Left cardiac atrium (tissue), 4 donors: ENCODE measurements at places on chromosomes 3 and 15. TPM values are rescaled to one million over a fixed set of nuclear protein-coding genes. Genes with fewer than 3 reads are reported as not detected.

The CYP1A1 gene
- total RNA-seq = 0.16 TPM

- no peak for DNase-seq
Measured at GRCh38 chr3:193917158-193917557, 218.8 kb upstream of the HES1 start.

GRCh38 chr3:167521006-167521355, 47.1 kb upstream of the SERPINI2 start:
- DNase-seq = no peak

- DNase-seq = no peak
Measured at GRCh38 chr15:30041868-30042267, 40.9 kb upstream of the GOLGA8J start.

The XCR1 gene
- 0.09 TPM for total RNA-seq

DNA sequence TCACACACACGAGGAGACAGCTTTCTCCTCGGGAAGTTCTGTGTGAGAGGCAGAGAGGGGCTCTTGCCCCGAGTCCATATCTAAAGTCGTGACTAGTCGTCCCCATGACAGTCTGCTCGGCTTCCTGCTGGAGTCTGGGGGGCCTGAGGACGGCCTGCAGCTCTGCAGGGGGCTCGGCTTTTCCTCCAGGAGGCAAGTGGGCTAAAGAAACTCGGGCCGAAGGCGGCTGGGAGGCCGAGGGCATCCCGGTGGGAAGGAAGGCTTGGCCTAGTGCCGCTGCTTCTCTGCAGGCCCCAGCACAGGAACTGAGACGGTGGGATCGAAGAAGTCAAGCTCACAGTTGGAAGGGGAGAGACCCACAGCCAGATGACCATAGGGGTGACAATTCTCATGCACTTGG, 25.4 kb upstream of the PIGZ start:
- no peak for DNase-seq

DNA sequence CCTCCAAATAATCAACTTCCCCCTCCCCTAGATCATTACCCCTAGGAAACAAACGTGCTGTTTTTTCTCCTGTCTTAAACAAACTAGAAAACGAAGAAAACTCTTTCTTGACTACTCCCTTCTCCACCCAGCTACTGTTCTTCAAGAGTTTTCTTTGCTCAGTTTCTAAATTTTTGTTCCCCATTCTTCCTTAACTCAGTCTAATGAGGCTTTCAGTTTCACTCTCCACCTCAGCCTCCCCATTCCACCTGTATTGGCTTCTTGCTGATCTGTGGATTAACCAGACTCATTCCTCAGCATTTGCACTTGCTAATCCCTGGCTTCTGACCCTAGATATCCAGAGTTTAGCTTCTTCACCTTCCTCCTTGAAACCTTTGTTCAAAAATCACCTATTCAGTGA, 26.8 kb downstream of the SERPINI1 start:
- no peak for DNase-seq
